ENCODE measurements at places on chromosomes 2 and 18. TPM values are rescaled to one million over a fixed set of nuclear protein-coding genes. Genes with fewer than 3 reads are reported as not detected.

DNA sequence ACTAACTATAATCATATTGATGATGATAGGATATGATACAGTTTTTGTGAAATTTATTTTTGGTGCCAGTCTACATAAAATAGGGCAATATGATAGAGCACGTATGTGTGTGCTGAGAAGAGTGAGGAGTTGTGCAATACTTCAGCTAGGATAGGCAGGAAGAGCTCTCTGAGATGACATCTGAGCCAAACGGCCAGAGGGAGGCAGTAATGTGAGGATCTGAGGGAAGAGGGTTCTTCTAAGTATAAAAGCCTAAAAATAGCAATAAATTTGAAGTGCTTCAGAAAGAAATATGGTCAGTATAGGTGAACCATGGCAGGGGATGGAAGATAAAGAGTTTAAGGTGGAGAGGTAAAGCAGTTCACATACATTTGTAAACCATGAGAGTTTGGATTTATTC lies 102.5 kb downstream of the OLA1 start:
- peak; percentile 3 for DNase-seq

- no peak for DNase-seq
Observed at GRCh38 chr2:201157694-201158093, 25.2 kb upstream of the CASP10 start.

GRCh38 chr2:144468823-144469595 lies 50.9 kb downstream of the ZEB2 start:
- no peak for DNase-seq

- DNase-seq = no peak
Observed at GRCh38 chr2:158407031-158407430, 49.5 kb downstream of the CCDC148 start.

ASB18 gene
- under 0.01 TPM for total RNA-seq

RAX gene
- not detected for total RNA-seq

CPS1 gene
- total RNA-seq = 0.85 TPM

- no peak for DNase-seq
Observed at GRCh38 chr2:29106980-29107388, 8.2 kb upstream of the CLIP4 start.

- DNase-seq = no peak
Observed at GRCh38 chr18:59484131-59484530, 125.1 kb upstream of the LMAN1 start.
